Esophagus squamous epithelium (tissue), 5 donors: ENCODE measurements at places on chromosomes 3 and 15. TPM values are rescaled to one million over a fixed set of nuclear protein-coding genes. Genes with fewer than 3 reads are reported as not detected.

CD276 gene
- 17.0 TPM for total RNA-seq

SYNPR gene
- not detected for total RNA-seq

BMF gene
- 0.31 TPM for total RNA-seq

ISLR2 gene
- total RNA-seq: not detected

CCR9 gene
- total RNA-seq: not detected

DAZL gene
- total RNA-seq: not detected

CTDSPL2 gene
- total RNA-seq: 29.7 TPM

PLA1A gene
- total RNA-seq: 1.5 TPM

CMTM7 gene
- 3.0 TPM for total RNA-seq

DNA sequence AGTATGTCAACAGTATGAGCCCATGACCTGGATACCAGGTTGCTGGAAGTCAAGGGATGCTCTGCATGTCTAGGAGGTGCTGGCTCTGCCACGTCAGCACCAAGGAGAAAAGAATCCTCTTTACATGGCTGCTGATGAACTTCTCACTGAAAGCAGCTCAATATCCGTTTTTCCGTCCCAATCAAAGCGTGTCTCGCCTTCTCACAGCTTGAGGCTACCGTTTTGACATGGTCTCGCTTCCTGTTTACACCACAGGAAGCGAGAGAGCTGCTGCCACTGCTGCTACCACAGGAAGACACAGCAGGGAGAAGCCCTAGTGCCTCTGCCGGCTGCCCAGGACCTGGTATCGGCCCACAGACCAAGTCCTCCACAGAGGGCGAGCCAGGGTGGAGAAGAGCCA is 27.3 kb downstream of the STARD5 start:
- H3K27ac ChIP-seq: peak overlapping the region; percentile 32
- no peaks in the 10 kb centered on the region for H3K36me3 ChIP-seq
- no peak for DNase-seq
- H3K4me3 ChIP-seq: peak overlapping the region; percentile 58
- no peaks in the 10 kb centered on the region for H3K27me3 ChIP-seq
- H3K4me1 ChIP-seq: no peaks in the 10 kb centered on the region

- H3K4me1 ChIP-seq: no peaks in the 10 kb centered on the region
- no peaks in the 10 kb centered on the region for H3K27me3 ChIP-seq
- no peak overlapping the region for H3K27ac ChIP-seq
Observed at GRCh38 chr3:70789878-70790277, 477.4 kb upstream of the MDFIC2 start.

DNA sequence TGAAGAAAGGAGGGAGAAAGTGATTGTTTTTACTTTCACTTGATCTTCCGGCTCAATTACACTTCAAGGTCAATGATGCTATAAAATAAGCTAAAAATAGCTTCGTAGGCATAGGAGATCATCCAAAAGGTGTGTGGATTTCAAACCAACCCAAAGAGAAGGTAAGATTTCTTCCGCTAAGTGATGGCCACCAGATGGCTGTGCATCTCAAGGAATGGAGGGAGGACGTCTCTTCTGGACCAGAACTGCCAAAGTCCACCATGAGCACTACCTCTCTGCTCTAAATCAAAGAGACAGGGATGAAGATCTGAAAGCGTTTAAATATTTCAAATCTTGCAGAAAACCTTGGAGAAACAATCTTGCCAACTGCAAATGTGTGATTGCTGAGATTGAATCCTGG is 199.1 kb upstream of the ZPLD1 start:
- no peaks in the 10 kb centered on the region for H3K27me3 ChIP-seq
- H3K4me3 ChIP-seq: no peak overlapping the region
- DNase-seq: no peak
- no peak overlapping the region for H3K27ac ChIP-seq
- no peaks in the 10 kb centered on the region for H3K4me1 ChIP-seq

- DNase-seq: no peak
- no peaks in the 10 kb centered on the region for H3K27me3 ChIP-seq
- H3K27ac ChIP-seq: peak overlapping the region; percentile 88
- peaks cover 25% of the 10 kb centered on the region for H3K4me1 ChIP-seq
- no peaks in the 10 kb centered on the region for H3K36me3 ChIP-seq
Observed at GRCh38 chr3:188274249-188274915, 120.4 kb downstream of the LPP start.

DNA sequence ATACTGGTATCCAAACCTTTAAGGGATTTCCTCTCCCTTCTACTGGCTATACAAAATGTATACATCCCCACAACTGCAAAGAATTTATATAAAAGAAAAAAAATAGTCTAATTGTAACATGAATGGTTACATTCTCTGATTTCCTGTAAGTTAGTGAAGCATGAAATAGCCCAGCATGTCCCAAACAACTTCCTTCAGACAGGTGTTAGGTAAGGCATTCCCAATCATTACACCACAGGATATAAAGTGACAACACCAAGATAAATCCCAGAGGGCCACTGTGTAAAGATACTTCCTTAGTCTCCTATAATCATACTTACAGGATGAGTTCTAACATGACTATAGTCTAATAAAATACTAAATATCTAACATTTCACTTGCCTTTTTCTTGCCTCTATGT is 7.6 kb downstream of the CMTM6 start:
- no peak overlapping the region for H3K27ac ChIP-seq
- DNase-seq: no peak
- peaks cover 12% of the 10 kb centered on the region for H3K36me3 ChIP-seq
- H3K4me3 ChIP-seq: no peak overlapping the region
- no peaks in the 10 kb centered on the region for H3K27me3 ChIP-seq
- peaks cover 41% of the 10 kb centered on the region for H3K4me1 ChIP-seq

GRCh38 chr15:42063122-42063848 is 31.1 kb downstream of the PLA2G4D start:
- H3K36me3 ChIP-seq: no peaks in the 10 kb centered on the region
- no peak overlapping the region for H3K4me3 ChIP-seq
- no peaks in the 10 kb centered on the region for H3K27me3 ChIP-seq
- DNase-seq: no peak

DNA sequence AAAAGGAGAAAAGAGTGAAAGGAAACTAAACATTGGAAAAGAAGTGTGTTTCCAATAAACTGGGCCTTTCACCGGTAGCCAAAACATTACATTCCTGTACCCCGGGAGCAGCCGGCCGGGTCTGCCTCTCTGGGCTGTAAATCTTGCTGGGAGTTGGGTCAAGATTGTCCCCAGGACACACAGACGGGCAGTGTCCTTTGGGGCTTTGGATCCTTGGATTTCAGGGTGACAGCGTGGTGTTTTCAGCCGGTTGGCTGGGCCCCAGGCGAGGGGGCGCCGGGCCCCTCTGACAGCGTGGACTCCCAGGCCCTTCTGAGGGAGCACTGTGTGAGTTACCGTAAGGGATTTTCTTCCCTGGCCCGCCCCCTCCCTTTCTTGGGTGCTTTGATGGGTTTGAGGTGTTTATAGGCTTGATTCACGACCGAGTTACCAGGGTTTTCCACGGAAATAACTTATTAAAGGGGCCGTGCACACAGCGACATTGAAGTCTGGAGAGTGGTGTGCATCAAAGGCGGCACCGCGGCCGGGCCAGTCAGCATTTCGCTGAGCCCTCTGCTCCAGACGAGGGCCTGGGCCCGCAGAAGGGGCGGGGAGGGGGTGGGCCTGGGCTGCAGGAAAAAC is 27.4 kb downstream of the SMAD6 start:
- H3K4me1 ChIP-seq: peaks cover 25% of the 10 kb centered on the region
- no peaks in the 10 kb centered on the region for H3K36me3 ChIP-seq
- peak overlapping the region; percentile 44 for H3K27ac ChIP-seq
- peak overlapping the region; percentile 51 for H3K4me3 ChIP-seq
- no peak for DNase-seq

DNA sequence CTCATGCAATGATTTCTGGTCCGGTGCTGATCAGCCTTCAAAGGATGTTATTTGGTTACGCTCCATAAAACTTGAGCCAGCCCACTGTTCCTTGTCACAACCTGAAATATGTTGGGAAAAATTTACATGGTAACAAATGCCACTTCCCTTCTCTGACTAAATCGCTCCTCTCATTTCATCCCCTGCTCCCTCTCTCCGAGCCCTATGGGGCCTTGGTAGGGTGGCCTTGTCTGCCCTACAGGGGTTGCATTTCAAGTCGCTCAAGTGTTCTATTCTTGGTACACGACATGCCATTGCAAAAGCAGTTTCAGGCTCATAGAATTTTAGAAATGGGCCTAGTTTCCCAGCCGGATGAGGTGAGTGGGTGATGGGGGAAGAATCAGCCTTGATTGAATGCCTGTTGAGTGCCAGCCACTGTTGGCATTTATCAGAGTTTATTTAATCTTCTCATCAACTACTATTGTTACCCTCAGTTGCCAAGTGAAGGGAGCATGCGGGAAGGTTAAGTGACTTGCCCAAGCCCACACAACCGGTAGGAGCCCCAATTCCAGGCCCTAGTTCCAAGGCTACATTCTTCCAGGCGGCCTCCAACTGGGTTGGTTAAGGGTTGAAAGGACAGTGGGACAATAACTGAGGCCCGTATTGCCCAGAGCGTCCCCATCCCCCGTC is 961 bp upstream of the ABHD2 start:
- no peaks in the 10 kb centered on the region for H3K27me3 ChIP-seq
- peaks cover 45% of the 10 kb centered on the region for H3K4me1 ChIP-seq
- H3K4me3 ChIP-seq: peak overlapping the region; percentile 99
- no peaks in the 10 kb centered on the region for H3K36me3 ChIP-seq

- H3K4me3 ChIP-seq: no peak overlapping the region
- H3K4me1 ChIP-seq: no peaks in the 10 kb centered on the region
- DNase-seq: no peak
- H3K36me3 ChIP-seq: no peaks in the 10 kb centered on the region
- H3K27ac ChIP-seq: no peak overlapping the region
Observed at GRCh38 chr3:172972717-172973116, 168.3 kb downstream of the SPATA16 start.

GRCh38 chr3:33795856-33796536 is 2.4 kb upstream of the PDCD6IP start:
- DNase-seq: no peak
- H3K4me3 ChIP-seq: no peak overlapping the region
- no peak overlapping the region for H3K27ac ChIP-seq

GRCh38 chr3:32276279-32276841 is 37.9 kb downstream of the CMTM8 start:
- H3K27me3 ChIP-seq: no peaks in the 10 kb centered on the region
- no peaks in the 10 kb centered on the region for H3K36me3 ChIP-seq
- no peak overlapping the region for H3K27ac ChIP-seq
- peaks cover 9% of the 10 kb centered on the region for H3K4me1 ChIP-seq

GRCh38 chr3:186105543-186105942 is 3.3 kb downstream of the ETV5 start:
- no peak for DNase-seq
- H3K27me3 ChIP-seq: no peaks in the 10 kb centered on the region
- no peak overlapping the region for H3K4me3 ChIP-seq
- peaks cover 63% of the 10 kb centered on the region for H3K4me1 ChIP-seq
- no peaks in the 10 kb centered on the region for H3K36me3 ChIP-seq

DNA sequence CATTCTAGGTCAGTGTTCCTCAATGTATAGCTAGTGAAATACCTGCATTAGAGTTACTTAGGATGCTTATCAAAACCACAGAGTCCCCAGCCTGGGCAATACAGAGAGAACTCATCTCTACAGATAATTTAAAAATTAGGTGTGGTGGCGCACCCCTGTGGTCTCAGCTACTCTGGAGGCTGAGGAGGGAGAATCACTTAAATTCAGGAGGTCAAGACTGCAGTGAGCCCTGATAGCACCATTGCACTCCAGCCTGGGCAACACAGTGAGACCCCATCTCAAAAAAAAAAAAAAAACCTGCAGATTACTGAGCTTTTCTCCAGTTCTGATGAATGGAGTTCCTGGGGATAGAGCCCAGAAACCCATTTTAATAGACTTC is 10.1 kb upstream of the MINDY2 start:
- no peaks in the 10 kb centered on the region for H3K36me3 ChIP-seq
- no peak overlapping the region for H3K27ac ChIP-seq
- no peak for DNase-seq
- no peak overlapping the region for H3K4me3 ChIP-seq
- no peaks in the 10 kb centered on the region for H3K27me3 ChIP-seq

GRCh38 chr3:184261270-184261853 is at the start of gene CAMK2N2:
CAMK2N2 (minus strand) TSS chr3:184261553; CDS start chr3:184261285, 268 bp downstream.
- H3K36me3 ChIP-seq: no peaks in the 10 kb centered on the region
- H3K27me3 ChIP-seq: peaks cover 83% of the 10 kb centered on the region
- H3K4me3 ChIP-seq: peak within 1 kb of the TSS; percentile 42
- no peak within 1 kb of the TSS for H3K27ac ChIP-seq
- no peak for DNase-seq
- H3K4me1 ChIP-seq: peaks cover 31% of the 10 kb centered on the region

DNA sequence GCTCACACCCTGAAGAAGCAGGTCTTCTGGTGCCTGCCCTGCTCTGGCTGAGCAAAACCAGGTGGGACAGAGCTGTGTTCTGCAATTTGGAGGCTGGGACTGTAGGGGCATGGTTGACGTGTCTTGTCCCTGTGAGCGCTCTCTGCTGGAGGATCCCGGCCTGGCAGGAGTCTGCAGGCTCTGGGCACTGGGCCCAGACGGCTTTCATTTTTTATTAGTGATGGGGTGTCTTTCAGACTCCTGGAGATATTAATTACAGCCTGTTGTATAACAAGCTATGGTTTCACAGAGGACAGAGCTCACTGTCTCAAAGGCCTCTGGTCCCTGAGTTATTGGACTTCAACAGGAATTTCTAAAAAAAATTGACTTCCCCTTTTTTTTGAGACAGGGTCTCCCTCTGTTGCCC is 29.5 kb upstream of the ZNF710 start:
- no peak for DNase-seq
- no peaks in the 10 kb centered on the region for H3K4me1 ChIP-seq
- H3K4me3 ChIP-seq: no peak overlapping the region
- H3K36me3 ChIP-seq: no peaks in the 10 kb centered on the region
- no peaks in the 10 kb centered on the region for H3K27me3 ChIP-seq
- H3K27ac ChIP-seq: no peak overlapping the region

DNA sequence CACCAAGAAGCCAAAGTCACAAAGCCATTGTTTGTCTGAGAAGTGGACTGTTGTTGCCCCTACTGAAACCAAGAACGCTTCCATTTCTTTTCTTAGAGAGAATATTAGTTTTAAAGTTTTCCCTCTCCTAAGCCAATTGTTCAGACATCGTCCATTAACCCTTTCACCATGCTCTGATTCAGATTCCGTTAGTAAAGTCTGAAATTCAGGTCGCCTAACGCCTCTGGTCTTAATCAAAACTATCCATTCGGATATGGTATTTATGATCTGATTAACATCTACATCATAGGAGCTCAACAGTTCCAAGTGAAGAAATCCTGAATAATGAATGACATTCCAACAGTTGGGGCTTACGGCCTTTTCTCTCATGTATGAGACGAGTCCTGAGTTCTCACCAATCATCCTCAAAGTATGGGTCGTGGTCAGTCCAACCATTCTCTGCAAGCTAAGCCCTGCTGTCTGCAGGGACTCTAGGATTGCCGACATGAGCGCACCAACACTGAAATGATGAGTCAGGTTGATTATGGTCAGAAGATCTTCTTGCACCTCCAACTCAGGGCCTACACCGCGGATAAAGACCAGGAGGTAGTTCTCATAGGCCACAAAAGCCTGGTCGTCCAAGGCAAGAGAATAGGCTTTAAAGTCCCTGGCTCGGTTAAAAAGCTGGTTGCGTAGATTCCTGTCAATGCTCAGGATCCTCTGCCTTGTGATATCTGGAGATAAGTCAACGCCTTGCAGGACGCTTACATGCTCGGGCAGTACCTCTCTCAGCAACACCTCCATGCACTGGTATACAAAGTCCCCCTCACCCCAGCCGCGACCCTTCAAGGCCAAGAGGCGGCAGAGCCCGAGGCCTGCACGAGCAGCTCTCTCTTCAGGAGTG is 767 bp downstream of the EPM2AIP1 start:
- H3K4me1 ChIP-seq: peaks cover 46% of the 10 kb centered on the region
- H3K27ac ChIP-seq: peak overlapping the region; percentile 98
- no peak for DNase-seq
- H3K27me3 ChIP-seq: no peaks in the 10 kb centered on the region

- H3K36me3 ChIP-seq: no peaks in the 10 kb centered on the region
- H3K4me1 ChIP-seq: peaks cover 30% of the 10 kb centered on the region
- no peak overlapping the region for H3K4me3 ChIP-seq
Observed at GRCh38 chr3:185402561-185402960, 39.6 kb downstream of the MAP3K13 start.
